Activated T-cell treated with anti-CD3 and anti-CD28 coated beads, Interleukin-2, amount 50 U/mL, for 72 hours (primary cell): ENCODE measurements at places on chromosomes 7 and 10.

- no peak for DNase-seq
Measured at GRCh38 chr10:26213157-26213800, 3.3 kb upstream of the GAD2 start.

- no peak for DNase-seq
Measured at GRCh38 chr7:90858546-90858945, 262.4 kb downstream of the CDK14 start.

DNA sequence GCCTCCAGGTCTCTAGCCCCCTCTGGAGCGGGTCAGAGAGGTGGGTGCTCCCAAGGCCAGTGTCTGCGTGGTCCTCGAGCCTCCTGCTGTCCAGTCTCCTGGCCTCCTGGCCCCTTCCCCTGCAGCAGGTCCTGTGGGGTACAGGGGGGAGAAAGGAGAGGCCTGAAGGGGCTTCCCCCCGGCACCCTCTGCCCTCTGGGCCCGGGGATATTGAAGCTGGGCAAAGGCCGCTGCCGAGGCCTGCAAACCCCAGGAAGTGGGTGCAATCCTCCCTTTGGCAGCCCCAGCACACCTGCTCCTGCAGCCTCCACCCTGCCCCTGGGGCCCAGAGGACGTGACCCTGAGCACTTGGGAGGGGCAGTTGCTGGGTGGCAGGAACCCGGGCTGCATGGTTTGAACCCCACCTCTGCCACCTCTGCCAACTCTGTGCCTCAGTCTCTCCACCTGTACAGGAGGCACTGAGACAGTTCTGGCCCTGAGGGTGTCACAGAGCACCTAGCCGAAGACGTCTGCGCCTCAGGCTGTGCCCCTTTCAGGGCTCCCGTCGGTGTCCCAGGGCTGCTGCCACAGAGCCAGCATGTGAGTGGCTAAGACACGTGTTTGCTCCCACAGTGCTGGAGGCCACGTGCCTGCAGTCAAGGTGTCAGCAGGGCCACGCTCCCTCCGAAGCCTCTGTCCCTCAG lies 59.1 kb upstream of the INPP5A start:
- no peak for DNase-seq

DNA sequence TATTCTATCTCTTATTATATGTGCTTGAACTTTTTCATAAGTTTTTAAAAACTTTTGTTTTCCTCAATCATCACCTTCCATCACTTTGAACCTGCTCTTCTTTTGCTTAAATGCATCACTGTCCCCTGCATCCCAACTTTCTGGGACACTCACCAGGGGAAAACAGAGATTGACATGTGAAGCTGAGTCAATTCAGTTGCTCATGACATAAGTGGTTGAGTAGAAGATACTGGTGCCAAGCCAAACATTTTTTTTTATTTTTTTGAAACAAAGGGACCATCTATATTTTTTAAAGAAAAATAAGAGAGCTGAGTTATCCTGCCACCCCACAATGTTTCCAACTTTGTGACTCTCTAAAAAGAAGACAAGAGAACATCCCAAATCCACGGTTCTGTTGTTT lies 61.8 kb upstream of the AHR start:
- no peak for DNase-seq

GRCh38 chr10:101055411-101055810 lies 6.4 kb upstream of the KAZALD1 start:
- no peak for DNase-seq

DNA sequence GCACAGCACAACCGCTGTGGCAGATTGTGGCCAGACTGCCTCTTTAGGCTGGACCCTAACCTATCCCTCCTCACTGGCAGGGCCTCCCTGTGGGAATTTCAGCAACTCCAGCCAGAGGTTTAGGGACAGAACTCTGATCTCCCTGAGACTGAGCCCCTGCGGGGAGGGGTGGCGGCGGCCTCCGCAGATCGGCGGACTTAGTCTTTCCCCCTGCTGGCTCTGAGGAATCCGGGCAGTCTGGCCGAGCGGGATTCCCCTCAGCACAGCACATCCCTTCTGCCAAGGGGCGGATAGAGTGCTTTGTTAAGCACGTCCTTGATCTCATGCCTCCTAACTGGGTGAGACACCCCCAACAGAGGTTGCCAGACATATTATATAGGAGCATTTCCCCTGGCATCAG lies 224.2 kb upstream of the NPY start:
- no peak for DNase-seq

DNA sequence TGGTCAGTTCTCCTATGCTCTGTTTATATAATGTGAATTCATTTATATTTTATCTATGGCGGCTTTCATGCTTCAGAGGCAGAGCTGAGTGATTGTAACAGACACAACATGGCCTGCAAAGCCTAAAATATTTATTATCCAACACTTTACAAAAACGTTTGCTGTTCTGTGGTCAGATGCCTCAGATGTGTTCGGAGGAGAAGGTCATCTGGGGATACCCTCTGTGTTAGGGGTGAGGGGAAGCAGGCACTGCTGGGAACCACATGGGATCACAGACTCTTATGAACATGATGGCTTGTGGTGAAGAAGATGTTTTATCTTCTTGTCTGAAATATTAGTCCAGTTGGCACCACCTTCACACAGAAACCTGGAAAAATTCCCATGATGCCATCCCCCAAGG lies 203.4 kb downstream of the PHTF2 start:
- DNase-seq = no peak
